ENCODE measurements at places on chromosomes 3 and 15.
A peak's percentile ranks its signal among the peaks of the same experiment; 100 is the strongest.

- DNase-seq = no peak
These were observed 16.7 kb upstream of the TBC1D21 start for GRCh38 chr15:73856458-73857192.

GRCh38 chr3:132592216-132592615 lies 4.9 kb upstream of the ACKR4 start:
- no peak for DNase-seq

DNA sequence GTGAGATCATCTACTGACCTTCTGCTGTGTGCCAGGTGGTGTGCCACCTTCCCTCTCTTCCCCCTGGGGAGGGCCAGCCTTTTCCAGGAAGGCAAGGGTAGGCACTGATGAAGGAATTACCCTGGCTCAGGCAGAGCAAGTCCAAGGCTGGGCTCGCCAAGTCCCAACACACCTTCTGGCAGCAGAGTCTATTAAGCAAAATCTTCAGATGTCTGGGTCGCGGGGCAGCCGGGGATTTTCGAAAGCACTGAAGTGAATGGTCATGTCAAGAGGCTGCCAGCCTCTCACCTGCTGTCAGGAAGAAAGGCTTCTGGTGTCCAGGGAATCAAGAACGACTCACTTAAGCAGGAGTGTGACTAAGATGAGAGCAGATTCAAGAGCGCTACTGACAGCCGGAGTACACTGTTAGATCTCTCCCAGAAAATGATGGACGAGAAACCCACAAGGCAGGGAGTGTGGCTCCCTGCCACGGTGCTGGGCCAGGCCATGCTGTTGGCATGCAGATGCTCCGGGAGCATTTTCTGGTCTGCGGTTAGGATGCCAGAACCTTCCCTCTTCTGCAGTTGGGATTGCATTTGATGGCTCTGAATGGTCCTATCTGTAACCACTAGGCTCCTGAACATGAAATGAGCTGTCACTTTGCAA lies 479.8 kb downstream of the SHQ1 start:
- no peak for DNase-seq

GRCh38 chr3:173371848-173372487 lies 25.6 kb upstream of the NLGN1 start:
- peak; percentile 4 for DNase-seq

- DNase-seq = no peak
These were observed 26.9 kb upstream of the CACNA2D2 start for GRCh38 chr3:50530001-50530970.
